ENCODE measurements at places on chromosomes 3 and 15.

DNA sequence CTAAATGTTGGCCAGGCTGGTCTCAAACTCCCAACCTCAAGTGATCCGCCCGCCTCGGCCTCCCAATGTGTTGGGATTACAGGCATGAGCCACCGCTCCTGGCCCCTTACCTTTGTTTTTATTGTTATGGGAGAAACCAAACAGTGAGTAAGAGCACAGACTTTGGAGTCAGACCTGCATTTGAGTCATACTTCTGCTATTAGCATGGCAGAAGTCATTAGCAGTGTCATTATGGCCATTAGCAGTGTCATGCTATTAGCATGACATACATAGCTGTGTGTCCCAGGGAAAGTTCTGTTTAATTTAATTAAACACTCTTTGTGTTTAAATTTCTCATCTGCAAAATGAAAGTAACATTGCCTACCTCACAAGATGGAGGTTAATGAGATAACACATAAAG lies 54.8 kb downstream of the SQOR start:
- DNase-seq, result no peak

DNA sequence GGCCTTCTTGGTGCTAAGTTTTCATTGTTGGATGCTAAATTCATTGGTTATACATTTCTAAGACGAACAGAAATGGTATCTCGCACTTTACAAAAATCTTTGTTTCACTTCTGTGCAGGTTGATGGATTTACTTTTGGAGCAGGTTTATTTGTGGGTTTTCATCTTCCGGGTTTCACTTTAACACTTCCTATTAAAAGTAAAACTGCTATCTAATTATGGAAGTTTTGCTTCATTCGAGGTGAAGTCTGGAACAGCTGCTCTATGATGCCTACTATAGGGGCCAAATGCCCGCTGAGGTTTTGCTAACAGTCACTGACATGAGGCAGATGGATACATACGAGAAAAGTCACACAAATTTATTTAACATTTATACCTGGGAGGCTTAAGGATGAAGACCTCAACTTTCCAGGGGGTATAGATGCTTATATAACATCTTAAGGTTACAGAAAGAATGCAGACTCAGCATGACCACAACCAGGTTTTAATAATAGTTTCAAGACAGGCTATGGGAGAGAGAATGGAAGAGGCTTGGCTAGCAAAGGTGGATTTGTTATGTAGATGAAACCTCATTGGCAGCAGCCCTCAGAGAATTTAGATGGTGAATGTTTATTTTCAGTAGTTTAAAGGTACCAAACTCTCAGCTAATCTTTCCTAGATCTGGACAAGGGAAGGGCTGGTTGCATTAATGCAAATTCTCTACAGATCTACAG lies 54.2 kb downstream of the OSTN start:
- no peak for DNase-seq

DNA sequence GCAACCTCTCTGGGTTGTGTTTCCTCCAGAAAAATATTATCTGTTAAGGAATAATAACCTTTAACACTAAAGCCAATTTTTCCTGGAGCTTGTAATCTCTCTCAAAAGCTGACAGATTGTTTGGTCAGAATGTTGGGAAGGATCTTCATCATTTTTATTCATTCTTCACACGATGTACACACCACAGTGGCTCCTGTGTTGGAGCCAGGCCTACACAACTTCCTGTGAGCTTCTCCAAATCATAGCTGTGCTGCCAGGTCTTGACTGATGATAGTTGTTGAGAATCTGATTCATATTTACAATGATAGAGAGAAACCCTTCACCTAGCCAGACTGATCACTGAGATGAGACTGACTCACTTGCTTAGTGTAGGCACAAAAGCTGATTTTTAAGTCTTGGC lies 151.0 kb upstream of the ROBO2 start:
- DNase-seq, result no peak

DNA sequence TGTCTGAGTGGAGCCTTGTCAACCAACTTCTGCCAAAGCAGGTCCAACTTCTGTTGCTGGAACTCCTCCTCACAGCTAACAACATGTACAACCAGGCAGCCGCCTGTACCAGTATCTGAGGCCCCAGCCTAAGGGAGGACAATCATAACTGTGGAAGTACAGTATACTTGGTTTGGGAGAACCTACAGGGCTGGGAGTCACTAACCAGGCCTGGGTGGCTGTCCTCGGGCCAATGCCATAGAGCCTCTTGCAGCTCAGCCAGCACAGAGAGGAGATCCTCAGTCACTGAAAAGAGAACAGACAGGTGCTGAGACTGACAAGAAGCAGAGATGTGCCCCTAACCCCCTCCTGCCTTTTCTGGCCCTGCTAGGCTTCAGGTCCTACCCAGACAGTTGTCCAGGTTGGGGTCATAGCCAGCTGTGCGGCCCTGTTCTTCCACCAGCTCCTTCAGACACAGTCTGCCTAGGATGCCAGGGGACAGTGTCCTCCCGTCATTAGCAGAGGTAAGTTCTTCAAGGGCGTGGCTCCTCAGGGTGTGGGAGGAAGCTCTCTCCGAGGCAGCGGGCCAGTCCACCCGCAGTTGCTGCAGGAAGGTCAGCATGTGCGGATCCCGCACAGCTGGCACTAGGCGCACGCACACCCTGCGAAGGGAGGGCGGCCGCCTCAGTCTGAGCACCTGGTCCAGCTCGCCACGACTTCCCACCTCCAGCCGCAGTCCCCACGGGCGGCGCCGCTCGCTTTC lies 980 bp downstream of the DALRD3 start:
- no peak for DNase-seq

DNA sequence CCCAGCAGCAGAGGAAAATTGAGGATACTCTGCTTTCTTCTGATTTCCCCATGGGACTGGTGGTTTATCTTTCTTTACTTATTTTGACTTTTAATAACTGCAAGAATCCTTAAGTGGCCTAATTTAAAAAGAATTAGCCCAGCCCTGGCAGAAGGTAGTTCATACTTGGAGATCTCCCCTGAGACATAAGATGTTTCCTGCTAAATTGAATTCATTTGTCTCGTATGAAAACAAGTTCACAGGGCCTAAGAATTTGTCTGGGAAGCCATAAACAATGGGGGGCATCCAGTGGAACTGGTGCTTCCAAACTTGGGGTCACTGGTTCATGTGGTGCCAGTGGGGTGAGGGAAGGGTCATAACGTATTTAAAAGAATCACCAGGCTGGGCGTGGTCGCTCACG lies 283.1 kb upstream of the RASGRP1 start:
- no peak for DNase-seq

- no peak for DNase-seq
Measured at GRCh38 chr3:151276687-151277042, 1.7 kb downstream of the P2RY14 start.

DNA sequence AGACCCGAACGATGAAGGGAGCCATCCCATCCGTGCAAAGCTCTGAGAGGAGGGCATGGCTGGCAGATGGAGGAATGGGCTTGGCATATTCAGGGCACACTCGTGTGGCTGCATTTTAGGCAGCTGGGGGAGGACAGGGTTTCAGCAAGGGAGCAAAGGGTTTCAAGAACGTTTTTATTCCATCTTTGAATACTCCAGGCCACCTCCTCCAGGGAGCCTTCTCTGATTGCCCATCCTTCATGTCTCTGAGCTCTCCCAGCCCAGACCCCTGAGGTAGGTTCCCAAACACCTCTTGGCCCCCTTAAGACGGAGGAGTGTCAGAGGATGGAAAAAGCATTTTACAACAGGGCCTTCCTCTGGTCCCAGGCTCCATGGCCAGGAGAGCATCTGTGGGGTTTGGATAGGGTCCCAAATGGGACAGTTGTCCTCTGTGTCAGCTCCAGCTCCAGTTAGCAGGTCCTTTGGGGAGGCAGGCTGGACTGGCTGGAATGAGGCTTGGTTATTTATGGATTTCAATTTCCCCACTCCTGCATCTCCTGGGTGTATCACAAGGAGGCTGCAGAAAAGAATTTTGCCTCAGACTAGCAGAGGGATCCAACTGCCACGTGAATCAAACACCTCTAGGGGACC lies 17.7 kb upstream of the SLC6A1 start:
- no peak for DNase-seq

DNA sequence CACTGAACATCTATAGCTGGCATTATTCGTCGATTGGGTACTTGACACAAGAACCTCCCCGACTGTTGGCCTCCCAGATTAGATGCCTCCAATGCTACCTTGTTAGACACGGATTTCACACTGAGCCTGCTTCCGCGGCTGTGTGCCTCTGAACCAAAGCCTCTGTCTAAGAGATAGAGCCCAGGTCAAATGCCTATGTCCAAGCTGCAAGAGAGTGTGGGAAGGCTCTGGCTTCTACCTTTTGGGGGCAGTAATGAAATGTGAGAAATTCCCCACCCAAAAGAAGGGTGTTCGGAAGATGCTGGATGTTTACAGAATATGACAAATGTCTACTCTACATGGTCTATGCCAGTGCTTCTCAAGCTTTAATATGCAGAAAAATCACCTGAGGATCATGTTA lies 2.0 kb upstream of the RPUSD2 start:
- no peak for DNase-seq

- peak; percentile 57 for DNase-seq
Measured at GRCh38 chr15:90871139-90871715, 2.8 kb downstream of the FURIN start.

GRCh38 chr3:70822669-70823068 lies 510.2 kb upstream of the MDFIC2 start:
- DNase-seq, result no peak

DNA sequence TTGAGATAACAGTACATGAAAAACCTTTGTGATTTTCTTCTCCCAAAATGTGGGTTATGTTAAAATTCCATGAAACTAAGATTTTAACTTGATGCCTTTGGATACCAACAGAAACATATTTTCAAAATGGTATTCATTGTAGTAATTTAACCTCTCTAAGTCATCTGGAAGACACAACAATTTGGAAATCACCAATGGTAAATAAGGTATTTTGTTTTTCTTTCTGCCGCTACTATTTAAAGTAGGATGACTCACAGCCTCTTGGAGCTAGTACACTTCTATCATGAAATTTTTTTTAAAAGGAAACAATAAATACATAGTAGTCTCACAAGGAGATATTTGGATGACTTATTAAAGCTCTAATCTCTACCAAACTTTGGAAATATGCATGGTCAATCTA lies 291.6 kb upstream of the VEPH1 start:
- DNase-seq, result no peak

- DNase-seq, result no peak
Measured at GRCh38 chr3:98172621-98173020, 6.1 kb downstream of the OR5H15 start.

GRCh38 chr3:195257454-195258448 lies 13.2 kb downstream of the XXYLT1 start:
- no peak for DNase-seq

DNA sequence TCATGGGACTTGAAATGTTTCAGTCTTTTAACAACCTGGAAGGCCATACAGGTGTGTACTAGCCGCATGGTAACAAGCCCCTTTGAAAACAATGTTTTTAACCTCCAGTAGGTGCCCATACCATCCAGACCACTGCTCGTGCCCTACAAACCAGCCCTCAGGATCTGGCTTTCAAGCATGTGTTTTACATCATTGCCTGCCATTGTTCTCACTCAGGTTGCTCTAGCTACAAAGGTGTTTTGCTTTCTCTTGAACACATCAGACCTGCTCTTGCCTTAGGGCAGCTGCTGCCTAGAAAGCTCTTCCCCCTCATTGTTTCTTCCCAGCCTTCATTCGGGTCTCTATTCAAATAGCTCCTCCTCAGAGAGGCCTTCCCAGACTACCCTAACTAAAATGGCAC lies 32.3 kb upstream of the MAP3K13 start:
- DNase-seq, result no peak

DNA sequence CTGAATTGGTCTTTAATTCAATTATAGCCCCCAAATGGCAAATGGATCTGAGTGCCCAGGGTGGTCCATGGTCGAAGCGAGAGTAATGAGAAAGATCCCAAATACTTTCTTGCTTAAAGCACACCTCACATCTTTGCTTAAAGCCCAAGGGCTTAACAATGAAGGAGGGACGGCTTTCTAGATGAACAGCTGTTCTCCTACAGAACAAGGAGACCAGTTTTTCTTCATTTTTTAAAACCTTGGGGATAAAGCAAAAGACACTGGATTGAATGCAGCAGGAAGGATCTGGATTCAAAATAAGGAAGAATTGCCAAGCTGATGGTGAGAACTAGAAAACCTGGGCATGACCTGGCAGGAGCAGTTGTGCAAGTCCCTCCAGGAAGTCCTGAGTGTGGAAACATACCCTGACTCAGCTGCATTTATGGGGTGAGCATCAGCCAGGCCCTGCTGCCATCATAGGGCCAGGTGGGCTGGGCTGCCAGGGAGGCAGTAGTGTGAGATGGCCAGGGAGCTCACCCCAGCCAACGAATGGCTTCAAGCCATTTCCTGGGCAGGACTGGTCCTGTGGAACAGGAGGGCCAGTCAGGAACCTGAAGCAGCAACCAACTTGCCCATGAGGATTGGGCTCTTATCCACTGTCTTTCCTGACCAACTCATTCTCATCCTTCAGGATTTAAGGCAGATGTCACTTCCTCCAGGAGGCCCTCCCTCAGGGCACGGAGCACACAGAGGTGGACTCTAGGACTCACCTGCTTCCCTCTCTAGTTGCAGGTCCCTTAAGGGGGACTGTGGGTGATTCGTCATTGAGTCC lies 18.4 kb upstream of the RHCG start:
- no peak for DNase-seq

GRCh38 chr15:87917480-87917879 lies 339.1 kb downstream of the NTRK3 start:
- DNase-seq, result no peak

DNA sequence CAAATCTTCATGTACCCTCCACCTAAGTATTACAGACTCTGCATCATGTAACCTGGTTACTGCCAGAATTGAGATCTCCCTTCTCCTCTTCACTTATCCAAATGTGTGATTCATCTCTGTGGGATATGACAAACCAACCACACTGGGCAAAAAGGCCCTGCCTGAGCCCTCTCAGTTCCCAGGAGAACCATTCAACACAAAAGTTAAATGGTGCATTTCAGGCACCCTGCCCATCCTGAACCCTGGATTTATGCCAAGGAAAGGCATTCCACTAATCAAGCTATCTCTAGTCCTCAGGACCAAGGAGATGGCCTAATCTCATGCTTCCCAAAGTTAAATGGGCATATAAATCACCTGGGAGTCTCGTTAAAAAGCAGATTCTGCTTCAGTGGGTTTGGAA lies 108.5 kb downstream of the TNIK start:
- DNase-seq, result no peak

DNA sequence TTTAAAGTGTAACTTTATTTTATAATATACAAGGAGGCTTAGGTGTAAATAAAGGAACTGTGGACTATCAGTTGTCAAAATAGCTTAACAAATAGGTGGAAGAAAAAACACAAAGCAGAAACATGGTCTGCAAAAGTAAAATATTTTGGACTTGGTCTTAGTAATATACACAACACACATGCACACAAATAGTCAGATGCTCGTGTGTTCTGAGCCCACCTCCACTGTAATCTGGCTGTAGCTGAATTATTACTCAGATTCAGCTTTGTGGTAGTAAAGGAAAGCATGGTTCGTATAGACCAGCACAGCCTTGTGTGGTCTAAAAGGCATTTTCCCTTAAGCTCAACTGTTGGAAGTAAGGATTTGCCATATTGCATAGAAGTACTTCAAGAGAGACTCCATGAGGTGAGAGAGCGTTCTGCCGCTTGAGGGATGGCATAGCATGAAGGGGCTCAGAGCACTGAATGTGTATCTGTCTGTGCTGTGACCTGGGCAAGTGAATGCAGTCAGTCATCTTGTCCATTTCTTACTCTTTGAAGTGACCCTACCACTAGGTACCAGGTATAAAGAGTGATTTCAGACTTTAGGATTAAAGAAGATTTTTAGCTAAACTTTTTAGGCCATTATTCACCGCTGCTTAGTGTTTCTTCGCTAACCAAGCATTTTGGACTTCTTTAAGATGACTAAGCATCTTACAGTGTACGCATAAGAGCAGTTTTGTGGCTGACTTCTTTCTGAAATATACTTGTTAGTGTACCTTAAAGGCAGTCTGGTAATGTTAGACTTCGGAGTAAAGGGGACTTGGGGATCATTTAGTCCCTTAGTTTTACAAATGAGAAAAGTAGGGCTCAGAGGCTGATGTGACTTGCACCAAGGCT lies 15.2 kb downstream of the TPM1 start:
- DNase-seq, result no peak

All from T-helper 1 cell (primary cell).